Sigmoid colon (tissue), 7 donors: ENCODE measurements at places on chromosomes 11 and 22. TPM values are rescaled to one million over a fixed set of nuclear protein-coding genes. Genes with fewer than 3 reads are reported as not detected.

The PMM1 gene
- 43.1 TPM for total RNA-seq

The SMIM35 gene
- total RNA-seq = not detected

The FAT3 gene
- total RNA-seq = 2.8 TPM

GRCh38 chr11:115912484-115912945 is 408.3 kb upstream of the CADM1 start:
- H3K4me1 ChIP-seq = no peaks in the 10 kb centered on the region
- H3K4me3 ChIP-seq = no peak overlapping the region
- H3K27me3 ChIP-seq = no peaks in the 10 kb centered on the region
- no peak for DNase-seq

DNA sequence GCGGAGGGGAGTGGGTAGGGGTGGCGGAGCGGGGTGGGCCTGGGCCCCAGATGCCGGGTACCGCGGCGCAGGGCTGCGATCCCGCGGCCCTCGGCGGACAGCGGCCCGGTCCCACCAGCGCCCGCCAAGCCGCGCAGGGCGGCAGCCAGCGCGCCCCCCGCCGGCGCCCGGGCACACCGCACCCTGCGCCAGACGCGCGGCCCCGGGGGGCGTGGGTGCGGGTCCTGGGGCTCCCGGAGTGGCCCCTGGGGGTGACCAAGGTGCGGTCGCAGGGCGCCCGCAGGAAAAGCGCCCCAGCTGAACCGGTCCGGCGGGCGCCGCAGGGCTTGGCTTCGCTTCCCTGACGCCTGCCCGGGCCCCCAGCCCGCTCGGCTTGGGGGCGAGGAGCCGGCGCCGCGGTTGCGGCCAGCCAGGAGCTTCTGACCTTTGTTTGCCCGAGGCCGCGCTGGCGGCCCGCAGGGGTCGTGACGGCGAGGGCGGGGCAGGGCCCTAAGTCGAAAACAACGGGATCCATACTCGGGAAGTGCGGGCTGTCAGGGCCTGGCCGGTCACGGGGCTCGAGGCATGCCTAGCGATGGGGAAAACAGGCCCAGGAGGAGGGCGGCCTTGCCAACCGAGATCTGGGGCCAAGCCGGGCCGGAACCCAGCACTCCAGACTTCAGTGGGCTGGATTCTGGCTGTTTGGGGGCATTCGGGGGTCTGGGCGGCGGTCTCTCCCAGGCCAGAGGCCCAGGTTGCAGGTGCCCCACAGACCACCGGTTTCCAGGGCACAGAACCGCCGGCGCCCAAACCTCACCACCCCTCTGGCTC is 581 bp upstream of the AP5B1 start:
- H3K4me1 ChIP-seq = no peaks in the 10 kb centered on the region
- peaks cover 9% of the 10 kb centered on the region for H3K27me3 ChIP-seq
- peak overlapping the region; percentile 65 for H3K27ac ChIP-seq
- DNase-seq = peak; percentile 72

DNA sequence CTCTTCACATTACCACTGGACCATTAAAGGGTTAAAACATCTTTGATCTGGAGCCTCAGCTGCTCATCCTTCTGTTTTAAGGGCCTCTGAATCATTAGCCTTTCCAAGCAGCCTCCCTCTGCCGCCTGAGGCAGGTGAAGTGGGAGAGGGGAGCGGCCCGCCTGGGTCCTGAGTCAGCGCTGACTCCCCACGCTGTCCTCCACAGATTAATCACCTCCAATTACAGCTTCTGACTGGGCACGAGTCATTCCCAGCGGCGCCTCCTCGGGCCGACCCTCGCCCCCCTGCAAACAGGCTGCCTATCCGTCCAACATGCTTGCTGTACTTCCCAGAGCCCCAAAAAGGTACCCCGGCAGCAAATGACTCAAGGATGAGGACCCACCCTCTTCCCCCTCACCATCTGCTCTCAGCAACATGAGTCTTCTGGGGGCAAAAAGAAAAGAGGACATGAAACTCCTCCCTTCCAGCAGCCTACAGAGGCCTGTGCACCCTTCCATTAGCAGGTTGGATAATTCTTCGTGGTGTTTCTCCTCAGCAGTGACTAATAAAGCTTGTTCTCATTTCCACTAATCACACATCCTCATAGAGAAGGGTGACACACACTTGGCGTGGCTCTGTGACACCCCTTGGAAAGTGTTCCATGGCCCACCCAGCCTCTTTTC is 44.3 kb upstream of the JAM3 start:
- H3K27me3 ChIP-seq = no peaks in the 10 kb centered on the region
- no peaks in the 10 kb centered on the region for H3K4me1 ChIP-seq
- no peak overlapping the region for H3K4me3 ChIP-seq

- DNase-seq = no peak
- H3K4me3 ChIP-seq = no peak overlapping the region
- H3K27me3 ChIP-seq = no peaks in the 10 kb centered on the region
- H3K36me3 ChIP-seq = no peaks in the 10 kb centered on the region
These were observed 16.7 kb upstream of the SYT12 start for GRCh38 chr11:67006029-67006884.

DNA sequence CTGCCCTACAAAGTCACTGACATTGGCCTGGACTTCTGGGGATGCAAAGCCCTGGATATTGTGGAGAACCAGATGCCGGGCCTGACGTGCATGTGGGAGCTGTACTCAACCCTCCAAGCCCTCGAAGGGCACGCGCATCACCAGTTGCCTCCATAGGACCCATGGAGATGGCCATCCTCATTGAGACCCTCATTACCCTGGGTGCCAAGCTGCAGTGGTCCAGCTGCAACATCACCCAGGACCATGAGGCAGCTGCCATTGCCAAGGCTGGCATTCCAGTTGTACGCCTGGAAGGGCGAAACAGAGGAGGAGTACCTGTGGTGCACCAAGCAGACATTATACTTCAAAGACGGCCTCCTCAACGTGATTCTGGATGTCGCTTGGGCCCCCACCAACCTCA is 1.9 kb downstream of the CCDC83 start:
- no peaks in the 10 kb centered on the region for H3K36me3 ChIP-seq
- H3K27me3 ChIP-seq = no peaks in the 10 kb centered on the region
- H3K4me1 ChIP-seq = peaks cover 8% of the 10 kb centered on the region
- H3K27ac ChIP-seq = no peak overlapping the region
- DNase-seq = no peak
- no peak overlapping the region for H3K4me3 ChIP-seq

GRCh38 chr11:66047541-66048365 is 1.2 kb downstream of the GAL3ST3 start:
- peaks cover 21% of the 10 kb centered on the region for H3K27me3 ChIP-seq
- H3K4me3 ChIP-seq = no peak overlapping the region
- DNase-seq = no peak
- H3K4me1 ChIP-seq = peaks cover 23% of the 10 kb centered on the region
- no peak overlapping the region for H3K27ac ChIP-seq
